C1 segment of cervical spinal cord (tissue), 14 donors: ENCODE measurements at places on chromosomes 7 and 10.

GRCh38 chr10:10500937-10501336 is 516.7 kb upstream of the CELF2 start:
- no peak for DNase-seq

DNA sequence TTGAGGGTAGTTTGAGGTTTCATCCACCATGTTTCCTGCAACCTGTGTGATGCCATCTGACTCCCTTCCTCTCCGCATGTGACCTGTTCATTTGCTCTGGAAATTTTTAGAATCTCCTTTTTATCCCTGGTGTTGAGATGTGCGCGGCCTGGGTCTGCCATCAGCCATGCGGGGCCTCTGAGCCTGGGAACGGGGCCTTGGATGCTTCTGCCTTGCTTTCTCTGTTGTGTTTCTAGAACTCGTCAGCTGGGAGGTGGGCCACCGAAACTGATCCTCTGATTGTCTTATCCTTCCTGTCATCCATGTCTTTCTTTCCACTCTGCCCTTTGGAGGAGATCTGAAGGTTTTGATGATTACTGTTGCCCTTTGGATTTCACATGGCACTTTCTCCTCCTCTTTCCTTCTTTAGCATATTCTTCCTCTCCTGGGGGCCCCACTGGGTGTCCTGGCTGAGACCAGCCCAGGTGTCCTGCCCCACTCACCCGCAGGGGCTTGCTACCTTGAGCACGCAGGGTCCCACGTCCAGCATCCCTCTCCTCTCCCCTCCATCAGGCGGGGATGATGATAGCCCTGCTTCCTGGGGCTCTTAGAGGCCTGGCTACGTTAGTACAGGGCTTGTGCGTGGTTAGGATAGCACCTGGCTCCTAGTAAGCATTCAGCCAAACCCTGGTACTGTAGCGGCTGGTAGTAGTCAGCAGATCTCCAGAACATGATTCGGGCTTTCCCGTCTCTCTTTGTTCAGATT is 29.9 kb downstream of the PPP2R2D start:
- DNase-seq, result no peak

DNA sequence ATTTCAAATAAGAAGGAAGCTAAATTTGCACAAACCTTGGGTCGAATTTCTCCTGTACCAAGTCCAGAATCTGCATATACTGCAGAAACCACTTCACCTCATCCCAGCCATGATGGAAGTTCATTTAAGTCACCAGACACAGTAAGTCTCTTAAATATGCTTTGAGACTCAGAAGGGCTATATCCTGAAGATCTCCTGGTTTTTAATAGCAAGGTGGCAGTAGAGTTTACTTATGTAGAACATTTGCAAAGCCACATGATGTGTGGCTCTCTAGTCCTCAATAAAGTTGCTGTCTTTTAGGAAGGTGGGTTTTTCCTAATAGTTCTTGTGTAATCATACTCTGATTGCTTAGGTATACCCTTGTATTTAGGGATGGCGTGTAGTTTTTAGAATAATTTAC is 8.7 kb downstream of the DBF4 start:
- no peak for DNase-seq

DNA sequence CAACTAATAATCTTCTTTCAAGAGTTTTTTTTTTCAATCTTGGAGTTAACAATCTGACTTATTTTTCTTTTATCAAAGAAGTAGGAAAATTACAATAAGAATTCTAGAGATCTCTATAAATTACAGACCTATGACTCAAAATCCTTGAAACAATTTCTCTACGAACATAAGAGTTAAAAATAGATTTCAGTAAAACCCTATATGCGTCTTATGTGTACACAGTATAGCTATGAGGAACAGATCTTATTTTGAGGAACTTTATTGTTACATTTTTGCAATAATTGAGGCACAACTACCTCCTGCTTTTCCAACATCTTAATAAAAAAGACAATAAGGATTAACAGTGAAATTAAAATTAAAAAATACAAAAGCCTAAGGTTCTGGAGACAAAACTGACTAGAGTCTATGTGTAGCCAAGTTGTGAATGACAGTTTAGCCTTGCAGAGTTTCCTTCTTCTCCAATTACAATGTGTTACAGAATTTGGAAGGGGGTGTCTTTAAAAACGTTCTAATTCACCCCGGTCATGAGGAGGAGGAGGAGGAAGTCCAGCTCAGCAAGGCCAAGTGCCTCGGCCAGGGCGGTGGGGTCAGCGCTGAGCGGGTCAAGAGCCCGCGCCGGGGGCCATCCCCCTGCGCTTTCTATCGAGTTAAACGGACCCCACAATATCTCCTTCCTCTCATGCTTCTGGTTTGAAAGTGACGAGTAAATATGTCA is 40.5 kb downstream of the AMZ1 start:
- no peak for DNase-seq

DNA sequence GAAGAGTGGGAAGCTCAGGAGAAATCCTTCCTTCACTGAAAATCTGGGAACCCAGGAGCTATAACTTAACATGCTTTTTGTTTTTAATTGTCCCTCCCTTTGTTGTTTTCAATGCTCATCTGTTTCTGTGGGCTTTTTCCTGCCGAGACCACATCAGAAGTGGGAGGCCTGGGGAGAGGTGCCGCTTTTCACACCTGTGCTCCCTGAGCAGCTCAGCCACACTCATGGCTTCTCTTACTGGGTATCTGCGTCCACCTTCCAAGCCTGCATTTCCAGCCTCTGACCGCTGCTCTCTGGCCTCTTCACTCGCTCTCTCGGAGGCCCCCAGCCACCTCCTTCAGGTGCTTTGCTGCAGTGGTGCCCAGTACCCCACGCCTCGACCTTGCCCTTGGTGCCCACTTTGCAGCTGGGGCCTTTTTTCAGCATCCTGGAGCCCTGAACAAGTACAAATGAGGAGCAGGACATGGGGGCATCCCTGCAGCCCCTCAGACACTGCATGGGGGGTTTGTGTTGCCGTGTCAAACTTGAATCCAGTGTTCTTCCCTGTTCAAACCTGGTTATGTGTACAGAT is 9.9 kb downstream of the C7orf57 start:
- no peak for DNase-seq

- no peak for DNase-seq
These were observed 24.2 kb downstream of the ARL5B start for GRCh38 chr10:18683427-18683826.

DNA sequence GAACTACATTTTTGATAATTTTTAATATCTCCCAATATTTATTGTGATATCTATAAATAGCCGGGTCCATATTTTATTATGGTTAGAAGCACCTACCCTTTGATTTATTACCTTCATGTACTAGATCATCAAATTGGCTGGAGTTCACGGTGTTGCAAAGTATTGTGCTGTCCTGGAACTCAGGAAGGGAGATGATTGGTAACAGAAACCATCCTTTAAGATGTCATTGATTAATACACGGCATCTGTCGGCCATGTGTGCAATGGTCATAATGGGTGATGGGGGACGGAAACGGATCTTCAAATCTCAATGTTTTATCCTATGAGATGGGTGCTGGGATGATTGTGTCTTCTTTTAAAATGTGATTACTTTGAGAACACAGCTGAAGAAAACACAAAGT is 157.0 kb downstream of the NEBL start:
- DNase-seq, result no peak
